ENCODE measurements at places on chromosomes 1 and 21.
A peak's percentile ranks its signal among the peaks of the same experiment; 100 is the strongest.

- DNase-seq: no peak
Observed at GRCh38 chr1:47439017-47439818, 1.4 kb downstream of the FOXD2 start.

GRCh38 chr1:199914546-199914945, 113.0 kb upstream of the NR5A2 start:
- DNase-seq: no peak

DNA sequence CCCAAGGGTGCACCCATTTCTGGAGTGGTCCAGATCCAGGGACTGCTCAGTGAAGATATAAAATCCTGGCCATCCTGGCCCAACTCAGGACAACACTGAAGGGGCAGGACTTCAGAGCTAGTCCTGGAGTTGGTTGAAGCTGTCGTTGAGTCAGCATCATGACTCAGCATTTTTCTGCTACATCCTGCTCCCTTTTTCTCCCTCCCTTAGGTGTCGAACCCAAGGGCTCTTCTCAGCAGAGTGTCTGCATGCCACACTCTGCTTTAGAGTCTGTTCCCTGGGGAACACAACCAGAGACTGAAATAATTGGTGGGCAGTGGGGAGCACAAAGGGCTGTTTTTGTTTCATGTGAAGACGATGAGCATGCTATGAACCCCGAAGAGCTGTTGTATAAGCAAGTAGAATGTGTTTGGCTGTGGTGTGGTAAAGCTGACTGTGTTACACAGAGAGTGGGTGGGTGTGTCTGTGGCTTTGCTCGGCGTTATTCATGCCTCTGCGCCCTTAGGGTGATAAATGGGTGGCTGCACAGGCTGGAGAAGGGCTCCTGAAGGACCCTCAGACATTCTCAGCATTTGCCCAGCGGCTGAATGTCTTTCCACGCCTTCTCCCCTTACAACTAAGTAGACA, 167.2 kb downstream of the CYYR1 start:
- DNase-seq: no peak

DNA sequence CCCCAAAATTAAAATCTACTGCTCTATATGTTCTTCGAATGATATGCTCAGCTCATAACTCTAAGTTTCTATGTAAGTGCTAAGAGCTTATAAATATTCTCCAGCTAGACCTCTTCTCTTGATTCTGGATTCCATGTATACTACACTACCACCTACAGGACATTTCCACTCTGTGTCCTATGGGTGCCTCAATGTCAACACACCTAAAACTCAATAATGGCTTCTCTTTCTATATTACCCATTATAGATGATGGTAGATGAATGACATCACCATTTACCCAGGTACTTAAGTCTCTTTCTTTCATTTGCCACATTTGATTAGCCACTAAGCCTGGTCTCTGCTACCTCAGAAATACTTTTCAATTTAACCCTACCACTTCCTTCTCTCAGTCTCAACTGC, 41.3 kb downstream of the TBX19 start:
- DNase-seq: no peak

GRCh38 chr1:111720274-111720976, 18.8 kb downstream of the INKA2 start:
- no peak for DNase-seq

DNA sequence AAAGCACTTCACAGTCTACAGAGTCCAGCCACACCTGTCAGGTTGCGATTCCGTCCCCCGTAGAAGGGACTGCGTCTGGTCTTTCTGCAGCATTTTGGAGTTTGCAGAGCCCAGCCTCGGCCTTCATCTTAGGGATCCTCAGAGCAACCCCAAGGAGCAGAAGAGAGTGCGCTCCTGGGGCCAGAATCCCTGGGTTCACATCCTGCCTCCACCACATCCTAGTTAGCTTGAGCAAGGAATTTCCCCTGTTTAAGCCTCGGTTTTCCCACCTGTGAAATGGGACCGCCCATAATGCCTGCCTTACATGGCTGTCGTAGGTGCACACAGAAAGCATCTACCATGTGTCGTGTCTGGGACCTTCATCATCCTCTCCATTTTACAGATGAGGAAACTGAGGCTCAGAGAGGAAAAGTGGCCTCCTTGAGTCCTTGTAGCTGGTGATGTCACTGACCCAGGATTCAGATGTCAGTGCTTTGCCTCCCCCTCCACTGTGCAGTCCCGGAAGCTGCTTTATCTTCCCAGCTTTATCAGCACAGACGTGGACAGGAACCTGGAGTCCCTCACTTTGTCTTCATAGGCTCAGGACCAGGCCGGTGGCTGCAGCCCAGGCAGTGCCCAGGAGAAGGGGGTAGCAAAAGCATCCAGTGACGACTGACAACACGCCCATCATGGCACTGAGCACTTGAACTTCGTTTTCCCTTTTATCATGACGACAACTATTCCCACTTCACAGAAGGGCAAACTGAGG, 438.5 kb downstream of the MATN1 start:
- DNase-seq: peak; percentile 17

DNA sequence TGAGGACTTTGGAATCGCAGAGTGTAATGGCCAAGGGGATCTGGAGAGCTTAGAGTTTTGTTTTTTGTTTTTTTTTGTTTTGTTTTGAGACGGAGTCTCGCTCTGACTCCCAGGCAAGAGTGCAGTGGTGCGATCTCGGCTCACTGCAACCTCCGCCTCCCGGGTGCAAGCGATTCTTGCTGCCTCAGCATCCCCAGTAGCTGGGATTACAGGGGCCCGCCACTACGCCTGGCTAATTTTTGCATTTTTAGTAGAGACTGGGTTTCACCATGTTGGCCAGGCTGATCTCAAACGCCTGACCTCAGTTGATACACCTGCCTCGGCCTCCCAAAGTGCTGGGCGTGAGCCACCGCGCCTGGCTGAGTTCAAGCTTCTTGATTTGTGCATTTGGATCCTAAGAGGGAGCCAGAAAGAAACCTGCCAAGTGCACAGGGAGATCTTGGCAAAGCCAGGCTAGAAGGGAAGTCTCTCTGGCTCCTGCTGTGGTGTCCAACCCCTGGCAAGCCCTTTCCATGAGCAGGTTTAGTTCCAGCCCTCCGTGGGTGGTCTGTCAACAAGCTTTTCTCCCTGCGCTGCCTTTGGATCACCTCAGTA, 852 bp downstream of the FAAH start:
- DNase-seq: no peak

DNA sequence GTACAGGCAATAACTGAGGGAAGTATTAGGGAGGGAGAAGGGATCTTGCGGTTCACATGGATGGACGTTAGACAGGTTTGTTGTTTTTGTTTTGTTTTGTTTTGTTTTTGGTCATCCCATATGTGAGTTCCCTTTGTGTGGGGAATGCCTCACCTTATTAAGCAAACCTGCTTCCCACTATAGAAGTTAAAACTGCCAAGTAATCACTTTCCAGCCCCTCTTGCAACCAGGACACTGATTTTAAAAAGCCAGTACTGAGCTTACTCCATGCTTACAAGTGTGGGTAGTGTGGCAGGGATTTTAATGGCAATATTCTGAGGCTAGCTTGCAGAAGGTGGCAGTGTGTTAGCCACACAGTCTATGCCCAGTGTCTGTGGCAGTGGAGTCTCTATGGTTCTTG, 26.5 kb downstream of the SPATA45 start:
- no peak for DNase-seq

- no peak for DNase-seq
Observed at GRCh38 chr1:33222381-33222780, 33.9 kb upstream of the ZNF362 start.

DNA sequence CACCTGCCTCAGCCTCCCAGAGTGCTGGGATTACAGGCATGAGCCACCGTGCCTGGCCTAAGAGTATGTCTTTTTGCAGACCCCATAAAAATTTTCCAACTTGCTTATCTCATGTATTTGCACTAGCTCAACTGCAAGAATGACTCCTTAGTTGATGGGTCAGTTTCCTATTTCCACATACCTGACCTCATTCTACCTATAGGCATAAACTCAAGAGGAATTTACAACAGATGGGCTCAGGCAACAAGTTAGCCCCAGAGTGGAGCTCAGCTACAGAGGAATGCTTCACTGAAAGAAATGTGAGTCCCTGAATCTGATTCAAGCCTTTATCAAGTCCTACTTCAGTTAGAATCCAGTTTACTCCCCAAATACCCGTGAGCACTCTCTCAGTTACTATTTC, 5.3 kb upstream of the SLC37A1 start:
- DNase-seq: no peak

- no peak for DNase-seq
Observed at GRCh38 chr1:7510389-7510931, 260.6 kb upstream of the VAMP3 start.

- DNase-seq: no peak
Observed at GRCh38 chr1:209045331-209046057, 538.0 kb upstream of the CAMK1G start.

GRCh38 chr1:98940722-98941079, 64.0 kb downstream of the PLPPR5 start:
- DNase-seq: no peak
